Metanephros (tissue), 2 donors: ENCODE measurements at places on chromosomes 5 and 9. TPM values are rescaled to one million over a fixed set of nuclear protein-coding genes. Genes with fewer than 3 reads are reported as not detected.

Gene SPAG8
- 2.6 TPM for total RNA-seq

Gene PCDHGA1
- total RNA-seq: 1.1 TPM

Gene PLEKHG4B
- 10.0 TPM for total RNA-seq

Gene PKD2L2
- 0.53 TPM for total RNA-seq

Gene PTPDC1
- total RNA-seq: 16.9 TPM

Gene GPX3
- 415 TPM for total RNA-seq

Gene PHF24
- total RNA-seq: 0.23 TPM

Gene CCDC183
- 3.1 TPM for total RNA-seq

Gene MED27
- total RNA-seq: 12.3 TPM

Gene TMEM161B
- total RNA-seq: 30.5 TPM

Gene GPR151
- total RNA-seq: not detected

Gene SYK
- total RNA-seq: 31.2 TPM

Gene SH2D3C
- 22.4 TPM for total RNA-seq

Gene NME5
- total RNA-seq: 6.9 TPM
